Kidney (tissue), 22 donors: ENCODE measurements at places on chromosomes 6 and 20. TPM values are rescaled to one million over a fixed set of nuclear protein-coding genes. Genes with fewer than 3 reads are reported as not detected.

- no peaks in the 10 kb centered on the region for H3K4me1 ChIP-seq
- H3K27me3 ChIP-seq, result no peaks in the 10 kb centered on the region
- H3K4me3 ChIP-seq, result no peak overlapping the region
- peak overlapping the region; percentile 8 for H3K27ac ChIP-seq
- DNase-seq, result peak; percentile 83
These were observed 60.7 kb downstream of the SYNJ2 start for GRCh38 chr6:158042245-158042798.

DNA sequence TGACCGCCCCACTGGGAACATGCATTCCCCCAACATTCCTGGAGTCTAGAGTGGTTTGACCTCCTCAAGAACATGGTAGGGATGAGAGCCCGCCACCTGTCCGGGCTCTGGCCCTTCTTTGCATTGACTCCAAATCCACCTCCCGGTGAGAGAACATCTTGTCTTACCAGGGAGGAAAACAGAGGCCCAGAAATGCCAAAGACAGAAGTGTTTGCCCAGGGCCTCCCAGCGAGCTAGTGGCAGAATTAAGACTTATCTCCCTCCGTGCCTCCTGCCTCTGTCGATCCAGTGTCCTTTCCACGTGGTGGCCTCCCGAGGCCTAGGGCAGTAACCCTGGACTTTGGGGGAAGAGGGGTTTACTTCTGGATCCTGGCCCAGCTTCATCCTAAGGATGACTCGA, 134.8 kb downstream of the JPH2 start:
- no peaks in the 10 kb centered on the region for H3K27me3 ChIP-seq
- H3K27ac ChIP-seq, result no peak overlapping the region
- H3K4me1 ChIP-seq, result no peaks in the 10 kb centered on the region
- DNase-seq, result peak; percentile 9
- H3K36me3 ChIP-seq, result no peaks in the 10 kb centered on the region

The TRIM31 gene
- total RNA-seq, result 0.22 TPM

The RFX6 gene
- total RNA-seq, result not detected

The LST1 gene
- 31.5 TPM for total RNA-seq

DNA sequence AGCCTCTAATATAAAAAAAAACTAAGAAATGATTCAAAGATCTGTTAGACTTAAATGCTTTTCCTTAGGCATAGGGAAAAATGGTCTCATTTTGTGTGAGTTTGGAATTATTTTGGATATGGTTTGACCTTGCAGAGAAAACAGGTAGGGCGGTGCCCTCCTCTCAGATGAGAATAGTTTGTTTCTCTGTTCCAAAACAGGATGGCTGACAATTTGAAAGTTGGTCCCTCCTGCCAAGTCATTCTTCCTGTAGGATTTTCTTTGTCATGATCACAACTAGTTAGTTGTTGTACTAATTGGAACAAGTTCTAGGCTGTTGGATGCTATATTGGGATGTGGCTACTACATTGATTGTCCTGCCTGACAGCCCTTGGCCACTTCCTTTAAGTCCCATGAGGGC, 108.6 kb downstream of the BCKDHB start:
- H3K36me3 ChIP-seq, result no peaks in the 10 kb centered on the region
- H3K27ac ChIP-seq, result no peak overlapping the region
- H3K4me1 ChIP-seq, result no peaks in the 10 kb centered on the region
- H3K4me3 ChIP-seq, result no peak overlapping the region

The ZC2HC1B gene
- total RNA-seq, result not detected
